ENCODE measurements at places on chromosomes 1 and 21. TPM values are rescaled to one million over a fixed set of nuclear protein-coding genes. Genes with fewer than 3 reads are reported as not detected.

- H3K4me1 ChIP-seq: no peaks in the 10 kb centered on the region
- no peaks in the 10 kb centered on the region for H3K36me3 ChIP-seq
- no peak overlapping the region for H3K27ac ChIP-seq
Observed at GRCh38 chr1:168392958-168393549, 112.4 kb downstream of the TBX19 start.

GRCh38 chr1:234320549-234320948 is 52.7 kb upstream of the COA6 start:
- H3K27me3 ChIP-seq: no peaks in the 10 kb centered on the region
- no peak overlapping the region for H3K27ac ChIP-seq
- DNase-seq: no peak
- no peaks in the 10 kb centered on the region for H3K4me1 ChIP-seq

GRCh38 chr1:151501474-151501873 is 9.7 kb upstream of the CGN start:
- no peaks in the 10 kb centered on the region for H3K36me3 ChIP-seq
- no peaks in the 10 kb centered on the region for H3K4me1 ChIP-seq
- no peak overlapping the region for H3K4me3 ChIP-seq
- DNase-seq: no peak

DNA sequence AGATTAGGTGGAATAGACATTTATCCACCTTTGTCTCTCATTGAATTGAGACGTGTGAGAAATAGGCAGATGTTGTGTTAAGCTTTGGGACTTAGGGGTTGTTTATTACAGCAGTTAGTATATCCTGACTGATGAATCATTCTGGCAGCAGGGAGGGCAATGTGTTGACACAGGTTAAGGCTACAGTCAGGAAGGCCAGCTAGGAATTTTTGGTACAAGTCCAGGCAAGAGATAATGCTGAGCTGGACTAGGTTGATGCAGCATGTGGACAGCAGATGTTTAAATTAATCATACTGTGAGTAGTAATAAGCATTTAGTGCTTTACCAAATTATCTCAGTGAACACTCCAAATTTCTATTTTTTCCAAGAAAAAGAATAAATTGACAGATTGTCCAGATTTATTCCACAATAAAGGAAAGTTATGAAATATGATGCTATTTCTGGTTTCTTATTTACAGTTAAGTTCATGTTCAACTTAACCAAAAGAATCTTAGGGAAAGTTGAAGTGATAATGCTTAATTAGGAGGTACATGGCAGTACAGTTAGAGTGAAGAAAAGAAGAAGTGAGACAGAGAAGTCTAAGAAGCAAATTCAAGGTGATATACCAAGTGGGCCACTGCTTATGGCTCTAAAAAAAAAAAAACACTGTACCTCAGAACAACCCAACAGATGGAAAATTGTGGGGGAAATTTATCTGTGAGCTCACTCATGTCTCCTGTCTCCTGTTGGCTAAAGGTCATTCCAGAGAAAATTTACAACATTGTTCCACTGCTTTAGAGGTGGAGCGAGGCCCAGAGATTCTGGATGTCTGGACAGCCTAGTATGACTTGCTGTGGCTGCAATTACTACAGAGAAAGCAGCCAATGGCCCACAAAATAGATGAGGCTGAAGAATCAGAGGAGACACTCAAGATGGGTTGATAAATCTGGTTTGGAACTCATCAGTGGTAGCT is 102.7 kb upstream of the C21orf91 start:
- DNase-seq: no peak
- H3K4me1 ChIP-seq: no peaks in the 10 kb centered on the region
- no peaks in the 10 kb centered on the region for H3K27me3 ChIP-seq

GRCh38 chr1:18939398-18940302 is 16.8 kb downstream of the IFFO2 start:
- H3K4me3 ChIP-seq: no peak overlapping the region
- DNase-seq: no peak
- peaks cover 7% of the 10 kb centered on the region for H3K4me1 ChIP-seq
- H3K36me3 ChIP-seq: no peaks in the 10 kb centered on the region
- H3K27me3 ChIP-seq: no peaks in the 10 kb centered on the region

GRCh38 chr1:27410709-27411108 is 18.3 kb downstream of the GPR3 start:
- no peaks in the 10 kb centered on the region for H3K27me3 ChIP-seq
- DNase-seq: no peak
- no peaks in the 10 kb centered on the region for H3K4me1 ChIP-seq
- H3K36me3 ChIP-seq: peaks cover 21% of the 10 kb centered on the region
- H3K4me3 ChIP-seq: no peak overlapping the region

DNA sequence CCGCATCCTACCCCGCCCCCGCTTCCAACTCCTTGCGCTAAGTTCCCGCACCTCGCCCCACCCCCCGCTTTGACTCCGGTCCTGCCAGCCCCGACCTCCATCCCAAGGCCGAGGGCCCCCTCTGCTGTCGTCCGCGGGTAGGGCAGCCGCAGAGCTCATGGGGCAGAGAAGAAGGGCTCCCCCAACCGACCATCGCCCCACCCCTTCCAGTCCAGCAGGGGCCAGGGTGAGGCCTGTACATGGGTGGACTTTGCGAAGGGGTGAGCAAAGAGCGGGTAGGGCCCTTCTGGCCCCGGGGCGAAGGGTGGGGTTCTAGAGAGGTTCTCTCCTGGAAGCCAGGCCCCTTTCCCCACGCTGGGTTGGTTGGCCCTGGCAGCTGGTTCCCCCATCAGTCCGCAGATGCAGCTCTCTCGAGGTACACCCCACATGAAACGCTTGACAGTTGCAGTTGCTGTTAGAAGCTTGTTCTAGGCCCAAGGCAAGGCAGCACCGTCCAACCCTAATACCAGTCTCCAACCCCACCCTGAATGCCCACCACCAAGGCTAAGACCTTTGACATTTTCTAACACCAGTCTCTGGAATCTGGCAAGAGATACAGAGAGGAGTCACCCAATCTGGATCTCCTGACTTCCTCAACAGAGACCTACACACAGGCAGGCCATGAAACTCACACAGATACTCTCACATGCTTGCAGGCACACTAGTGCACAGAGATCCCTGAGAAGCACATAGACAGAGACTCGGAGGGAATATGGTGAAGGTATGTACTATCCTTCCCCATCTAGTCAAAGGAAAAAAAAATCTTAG is 25.3 kb upstream of the ADGRB2 start:
- peak; percentile 97 for DNase-seq
- H3K4me3 ChIP-seq: peak overlapping the region; percentile 5
- H3K4me1 ChIP-seq: no peaks in the 10 kb centered on the region

The CRP gene
- total RNA-seq: 0.32 TPM

The KIAA0040 gene
- total RNA-seq: 25.8 TPM

DNA sequence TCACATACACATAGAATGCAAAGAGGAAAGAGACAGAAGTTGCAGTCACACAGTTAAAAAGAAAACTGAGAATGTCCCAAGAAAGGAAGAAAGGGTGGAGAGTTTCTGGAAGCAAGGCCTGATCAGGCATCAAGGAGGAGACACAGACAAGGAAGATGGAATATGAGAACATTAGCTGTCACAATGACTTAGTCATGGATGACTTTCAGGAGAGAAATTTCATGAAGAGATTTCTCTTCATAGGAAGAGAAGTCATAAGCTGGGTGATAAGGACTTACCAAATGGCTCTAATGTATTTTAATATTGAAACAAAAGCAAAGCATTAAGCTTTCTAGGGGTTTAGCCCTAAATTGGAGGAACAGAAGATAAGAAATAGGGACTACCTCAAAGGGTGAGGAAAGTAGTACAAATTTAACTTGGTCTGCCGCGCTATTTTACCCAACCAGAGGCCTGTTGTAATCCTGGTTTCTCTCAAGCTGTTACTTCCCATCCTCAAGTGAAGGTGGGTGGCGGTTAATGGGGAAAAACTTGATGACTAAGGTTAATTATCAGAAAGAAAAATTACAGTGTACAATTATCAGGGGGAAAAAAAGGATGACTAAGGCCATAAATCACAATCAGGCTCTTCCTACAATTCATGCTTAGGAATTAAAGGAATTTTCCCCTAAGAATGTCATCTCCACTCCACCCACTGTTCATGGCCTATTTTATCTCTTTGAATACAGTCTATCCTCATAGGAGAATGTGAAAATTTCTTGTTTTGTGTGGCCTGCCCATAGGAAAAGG is 93.9 kb upstream of the ADGRL2 start:
- no peak overlapping the region for H3K4me3 ChIP-seq
- no peaks in the 10 kb centered on the region for H3K36me3 ChIP-seq
- H3K4me1 ChIP-seq: no peaks in the 10 kb centered on the region
- DNase-seq: no peak
- H3K27ac ChIP-seq: no peak overlapping the region

- H3K27ac ChIP-seq: no peak overlapping the region
- DNase-seq: no peak
- H3K36me3 ChIP-seq: peaks cover 20% of the 10 kb centered on the region
- no peak overlapping the region for H3K4me3 ChIP-seq
- H3K27me3 ChIP-seq: no peaks in the 10 kb centered on the region
- no peaks in the 10 kb centered on the region for H3K4me1 ChIP-seq
Observed at GRCh38 chr1:248849152-248849551, 9.7 kb downstream of the ZNF692 start.

DNA sequence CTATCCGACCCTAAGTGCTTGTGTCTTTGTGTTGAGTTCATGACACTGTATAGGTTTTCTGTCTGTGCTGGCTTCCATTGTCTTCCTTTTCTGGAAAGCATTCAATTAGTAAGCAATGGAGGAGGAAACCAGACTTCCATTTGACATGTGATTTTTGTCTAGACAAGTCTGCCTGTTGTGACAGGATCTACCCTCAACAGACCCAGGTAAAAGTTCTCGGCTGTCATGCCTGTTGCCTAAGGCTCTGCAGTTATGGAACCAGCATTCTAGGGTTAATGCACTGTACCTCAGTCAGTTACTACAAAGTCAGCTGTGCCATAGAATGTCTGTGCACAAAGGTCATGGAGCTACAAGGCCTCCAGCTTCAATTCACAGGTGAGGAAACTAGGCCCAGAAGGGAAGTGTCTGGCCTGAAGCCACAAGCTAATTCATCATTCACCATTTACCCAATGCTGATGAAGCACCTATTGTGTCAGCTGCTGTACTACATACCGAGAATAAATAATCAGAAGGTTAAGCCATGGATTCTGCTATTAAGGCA is 72.3 kb downstream of the PLPP3 start:
- H3K4me3 ChIP-seq: no peak overlapping the region
- H3K27me3 ChIP-seq: no peaks in the 10 kb centered on the region
- H3K36me3 ChIP-seq: no peaks in the 10 kb centered on the region

The SLC45A3 gene
- total RNA-seq: 7.0 TPM

- peak; percentile 73 for DNase-seq
- no peaks in the 10 kb centered on the region for H3K4me1 ChIP-seq
- H3K36me3 ChIP-seq: no peaks in the 10 kb centered on the region
- peak overlapping the region; percentile 17 for H3K4me3 ChIP-seq
Observed at GRCh38 chr1:50419192-50419906, 3.9 kb downstream of the DMRTA2 start.

GRCh38 chr1:165688046-165688445 is 10.3 kb downstream of the ALDH9A1 start:
- no peaks in the 10 kb centered on the region for H3K27me3 ChIP-seq
- no peak overlapping the region for H3K27ac ChIP-seq
- no peaks in the 10 kb centered on the region for H3K36me3 ChIP-seq
- H3K4me1 ChIP-seq: no peaks in the 10 kb centered on the region

DNA sequence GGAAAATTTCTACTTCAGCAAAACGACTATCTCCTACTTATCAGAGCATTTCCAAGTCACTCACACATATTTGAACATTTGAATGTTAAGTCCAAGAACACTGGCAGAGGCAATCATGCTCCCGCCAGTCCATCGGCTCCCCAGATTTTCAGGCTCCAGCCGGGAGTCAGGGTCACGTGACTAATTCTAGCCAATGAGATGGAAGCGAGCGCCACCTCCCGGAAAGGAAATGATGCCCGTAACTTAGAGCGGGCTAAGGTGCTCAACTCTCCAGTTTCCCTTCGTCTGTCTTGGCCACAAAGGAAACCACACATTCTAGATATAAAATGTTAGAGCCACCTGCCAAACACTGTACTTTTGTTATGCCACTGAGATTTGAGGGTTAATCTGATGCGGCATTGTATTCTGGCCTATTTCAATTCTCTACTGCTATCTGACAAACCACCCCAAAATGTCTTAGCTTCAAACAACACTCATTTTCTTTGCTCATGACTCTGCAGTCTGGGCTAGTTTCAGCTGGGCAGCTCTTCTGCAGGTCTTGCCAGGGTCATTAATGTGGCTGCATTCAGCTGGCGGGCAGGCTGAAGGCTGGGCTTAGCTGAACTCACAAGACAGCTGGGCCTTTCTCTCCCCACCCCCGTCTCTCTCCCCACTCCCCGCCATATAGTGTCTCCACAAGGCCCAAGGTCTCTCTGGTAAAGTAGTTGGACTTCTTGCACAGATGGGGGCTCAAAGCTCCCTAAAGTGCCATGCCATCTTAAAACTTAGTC is 16.5 kb upstream of the LHX4 start:
- H3K4me3 ChIP-seq: no peak overlapping the region
- H3K36me3 ChIP-seq: no peaks in the 10 kb centered on the region
- DNase-seq: no peak
- no peak overlapping the region for H3K27ac ChIP-seq
- no peaks in the 10 kb centered on the region for H3K4me1 ChIP-seq

GRCh38 chr1:232045139-232045994 is 418.8 kb downstream of the DISC1 start:
- no peak for DNase-seq
- H3K36me3 ChIP-seq: no peaks in the 10 kb centered on the region
- H3K4me3 ChIP-seq: no peak overlapping the region

DNA sequence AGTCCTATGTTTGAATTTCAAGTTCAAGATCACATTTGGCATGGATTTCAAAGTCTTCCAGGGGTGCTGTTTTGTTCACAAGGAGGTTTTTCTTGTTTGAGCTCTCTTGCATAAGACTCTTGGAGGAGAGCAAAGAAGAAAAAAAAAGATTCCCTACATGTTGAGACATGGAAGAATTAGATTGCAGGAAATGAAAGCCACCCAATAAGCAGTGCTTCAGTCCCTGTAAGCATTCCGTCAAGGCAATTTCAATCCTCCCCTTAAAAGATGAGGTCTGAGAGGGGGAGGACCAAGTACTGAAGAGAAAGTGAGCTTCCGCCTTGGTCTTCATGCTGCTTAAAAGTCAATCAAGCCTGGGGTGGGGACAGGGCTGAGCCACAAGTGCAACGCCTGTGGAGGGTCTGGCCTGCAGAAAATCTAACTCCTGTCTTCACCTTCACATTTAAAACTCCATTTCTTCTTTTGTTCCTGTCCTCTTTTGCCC is 50.2 kb downstream of the LPAR3 start:
- DNase-seq: no peak
- no peak overlapping the region for H3K4me3 ChIP-seq

Data from aorta (tissue), 5 donors.